ENCODE measurements at places on chromosomes 3 and 15.

DNA sequence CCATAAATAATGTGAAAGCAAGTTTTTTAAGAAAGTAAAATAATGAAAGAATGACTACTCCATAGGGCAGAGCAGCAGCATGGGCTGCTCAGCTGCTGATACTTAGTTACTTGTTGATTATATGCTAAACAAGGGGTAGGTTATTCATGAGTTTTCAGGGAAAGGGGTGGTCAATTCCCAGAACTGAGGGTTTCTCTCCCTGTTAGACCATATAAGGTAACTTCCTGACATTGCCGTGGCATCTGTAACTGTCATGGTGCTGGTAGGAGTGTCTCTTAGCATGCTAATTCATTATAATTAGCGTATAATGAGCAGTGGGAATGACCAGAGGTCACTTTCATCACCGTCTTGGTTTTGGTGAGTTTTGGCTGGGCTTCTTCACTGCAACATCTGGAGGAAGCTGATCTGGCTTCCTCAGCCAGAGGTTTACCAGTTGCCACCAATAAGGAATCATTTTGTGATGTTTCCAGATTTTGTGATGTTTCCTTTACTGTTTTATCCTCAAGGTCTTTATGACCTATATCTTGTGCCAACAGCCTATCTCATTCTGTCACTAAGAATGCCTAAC, 121.8 kb upstream of the CHL1 start:
- no peak for DNase-seq

DNA sequence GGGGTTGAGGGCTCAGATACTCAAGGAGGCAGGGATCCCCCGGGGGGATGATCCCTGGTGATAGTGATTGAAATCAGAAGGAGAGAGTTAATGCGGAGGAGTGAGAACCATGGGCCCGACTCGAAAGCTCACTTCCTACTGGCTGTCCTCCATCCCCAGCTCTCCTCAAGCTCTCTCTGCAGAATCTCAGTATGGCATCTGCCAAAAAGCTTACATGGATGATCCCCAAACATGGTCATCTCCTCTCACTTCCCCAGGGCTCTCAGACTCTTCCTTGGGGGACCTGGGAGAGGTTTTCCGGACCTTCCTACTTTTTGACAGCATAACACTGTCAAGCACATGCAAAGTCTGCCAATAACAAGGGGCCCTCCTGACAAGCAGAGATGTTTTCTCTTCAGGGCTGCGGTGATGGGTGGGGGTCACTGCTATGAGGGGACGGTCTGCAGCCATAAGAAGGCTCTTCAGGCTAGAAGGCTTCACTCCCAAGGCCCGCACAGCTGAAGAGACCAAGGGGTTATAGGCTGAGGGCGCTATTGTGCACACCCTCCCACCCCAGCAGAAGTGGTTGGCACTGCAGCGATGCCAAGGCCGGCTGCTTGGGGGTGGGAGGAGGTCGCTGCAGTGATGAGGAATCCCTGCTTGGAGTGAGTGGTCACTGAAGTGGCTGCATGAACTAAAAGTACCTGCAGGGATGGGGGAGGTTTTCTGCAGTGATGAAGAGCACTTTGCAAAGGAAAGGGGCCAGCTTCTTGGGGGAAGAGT, 828 bp upstream of the VWA5B2 start:
- DNase-seq = no peak

DNA sequence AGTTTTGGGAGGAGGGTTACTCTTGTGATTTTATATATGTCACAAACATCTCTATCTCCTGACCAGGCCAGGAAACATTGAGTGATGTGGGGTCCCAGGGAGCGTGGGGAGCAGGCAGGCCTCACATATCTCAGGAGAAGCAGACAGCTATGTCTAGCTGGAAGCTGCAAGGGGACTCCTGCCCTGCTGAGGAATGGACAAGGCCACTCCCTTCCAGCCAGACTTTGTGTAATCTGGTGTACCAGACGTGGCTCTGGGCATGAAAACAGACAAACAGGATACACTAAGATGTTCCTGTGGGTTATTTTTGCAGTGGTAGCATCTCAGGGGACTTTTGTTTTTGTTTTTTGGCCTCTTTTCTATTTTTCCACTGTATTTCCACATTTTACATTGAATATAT, 23.2 kb downstream of the CYP8B1 start:
- DNase-seq = no peak

DNA sequence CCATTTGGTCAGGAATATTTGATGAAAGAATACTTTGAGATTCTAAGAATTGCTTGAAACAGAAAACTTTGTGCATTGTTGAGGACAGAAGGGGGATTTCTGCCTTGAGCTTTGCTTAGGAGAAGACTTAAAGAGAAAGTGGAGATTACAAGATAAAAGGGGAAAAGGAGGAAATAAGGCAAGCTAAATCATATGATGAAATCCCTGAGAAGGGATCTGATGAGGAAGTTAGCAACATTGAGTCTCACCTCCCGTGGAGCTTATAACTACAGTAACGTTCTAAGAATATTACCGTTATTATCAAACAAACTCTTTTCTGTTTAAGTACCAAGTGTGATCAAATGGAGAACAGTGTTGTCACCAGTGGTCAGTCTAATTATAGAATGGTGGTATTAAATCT, 414.7 kb upstream of the NAALADL2 start:
- no peak for DNase-seq

- no peak for DNase-seq
Measured at GRCh38 chr15:47610736-47611135, 106.6 kb upstream of the SEMA6D start.

- DNase-seq = no peak
Measured at GRCh38 chr15:98998279-98998678, 9.3 kb downstream of the PGPEP1L start.

DNA sequence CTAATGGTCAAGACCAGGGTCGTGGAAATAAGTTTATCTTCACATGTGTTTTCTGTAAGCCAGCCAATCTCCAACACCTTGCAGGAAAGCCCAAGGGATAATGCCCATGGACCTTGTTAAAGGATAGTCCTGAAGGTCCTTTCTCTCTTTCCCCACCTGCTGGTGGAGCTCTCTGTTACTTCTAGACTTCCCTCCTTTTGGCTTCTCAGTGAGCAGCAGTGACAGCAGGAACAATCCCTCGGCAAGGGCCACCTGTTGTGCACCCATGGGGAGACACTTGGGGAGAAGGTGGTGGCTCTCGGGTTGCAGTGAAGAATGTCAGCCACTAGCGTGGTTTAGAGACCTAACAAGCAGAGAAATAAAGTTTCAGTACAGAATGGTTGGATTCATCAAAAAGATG, 84.0 kb upstream of the OSBPL11 start:
- no peak for DNase-seq
